ENCODE measurements at places on chromosomes 1 and 21.

GRCh38 chr1:115557715-115558114, 84.1 kb upstream of the VANGL1 start:
- no peak for DNase-seq

DNA sequence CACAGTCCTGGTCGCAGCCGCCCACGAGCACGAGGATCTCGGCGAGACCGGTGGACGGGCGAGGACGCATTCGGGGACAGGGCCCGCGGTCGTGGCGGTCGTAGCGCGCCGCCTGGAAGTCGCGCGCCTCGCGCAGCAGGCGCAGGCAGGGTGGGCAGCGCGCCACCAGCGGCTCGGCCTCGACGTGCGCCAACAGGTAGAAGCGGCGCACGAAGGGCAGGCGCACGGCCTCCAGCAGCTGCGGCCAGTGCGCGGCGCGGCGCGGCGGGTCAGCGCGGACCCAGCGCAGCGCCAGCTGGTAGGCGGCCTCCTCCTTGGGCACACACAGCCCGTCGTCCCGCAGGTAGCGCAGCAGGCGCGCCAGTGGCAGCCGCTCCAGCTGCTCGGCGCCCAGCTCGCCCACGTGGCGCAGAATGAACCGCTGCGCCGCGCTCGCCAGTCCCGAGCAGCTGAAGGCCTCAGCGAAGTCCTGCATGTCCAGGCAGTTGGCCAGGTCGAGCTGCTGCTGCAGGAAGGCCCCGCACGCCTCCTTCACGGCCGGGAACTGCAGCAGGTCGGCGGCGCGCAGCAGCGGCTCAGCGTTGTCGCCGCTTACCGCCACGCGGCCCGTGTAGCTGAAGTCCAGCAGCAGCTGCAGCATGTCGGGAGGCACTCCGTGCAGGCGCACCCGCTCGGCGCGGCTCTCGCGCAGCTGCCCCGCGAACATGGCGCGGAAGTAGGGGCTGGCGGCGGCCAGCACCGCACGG, 573 bp downstream of the KLHL21 start:
- no peak for DNase-seq

DNA sequence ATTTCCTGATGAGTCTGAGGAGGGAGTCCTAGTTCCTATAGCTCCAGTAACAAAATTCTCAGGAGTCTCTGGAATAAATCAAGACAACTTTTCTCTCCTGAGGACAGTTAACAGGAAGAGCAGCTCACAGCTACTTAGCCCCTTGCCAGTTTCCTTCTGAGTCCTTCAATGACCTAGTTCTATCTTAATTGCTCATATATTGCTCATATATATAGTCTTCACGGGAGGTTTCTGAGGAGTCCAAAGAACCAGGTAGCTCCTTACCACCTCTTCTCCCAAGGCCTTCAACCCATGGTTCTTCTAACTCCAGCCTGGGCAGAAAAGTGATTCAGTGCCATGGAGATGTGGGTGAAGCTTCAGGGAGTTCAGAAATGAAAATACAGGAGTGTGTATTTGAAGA, 4.6 kb downstream of the AMIGO1 start:
- no peak for DNase-seq

- DNase-seq: no peak
Measured at GRCh38 chr1:102872526-102872925, 235.8 kb downstream of the COL11A1 start.

DNA sequence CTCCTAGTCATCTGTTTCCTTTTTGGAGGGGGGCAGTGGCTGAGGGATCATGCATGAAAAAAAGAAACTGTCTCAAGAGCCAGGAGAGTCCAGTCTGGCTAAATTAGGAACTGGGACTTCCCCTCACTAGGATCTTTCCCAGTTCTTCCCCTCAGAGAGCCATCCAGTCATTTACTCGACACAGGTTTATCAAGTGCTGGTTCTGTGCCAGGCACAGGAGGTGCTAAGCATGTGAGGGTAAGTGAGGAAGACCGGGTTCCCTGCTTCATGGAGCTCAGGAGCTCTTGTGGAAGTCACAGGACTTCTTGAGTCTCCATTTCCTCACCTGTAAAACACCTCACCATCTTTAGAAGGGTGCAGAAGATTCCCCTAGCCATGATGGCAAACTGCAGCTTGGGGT, 8.6 kb upstream of the NUAK2 start:
- DNase-seq: no peak

DNA sequence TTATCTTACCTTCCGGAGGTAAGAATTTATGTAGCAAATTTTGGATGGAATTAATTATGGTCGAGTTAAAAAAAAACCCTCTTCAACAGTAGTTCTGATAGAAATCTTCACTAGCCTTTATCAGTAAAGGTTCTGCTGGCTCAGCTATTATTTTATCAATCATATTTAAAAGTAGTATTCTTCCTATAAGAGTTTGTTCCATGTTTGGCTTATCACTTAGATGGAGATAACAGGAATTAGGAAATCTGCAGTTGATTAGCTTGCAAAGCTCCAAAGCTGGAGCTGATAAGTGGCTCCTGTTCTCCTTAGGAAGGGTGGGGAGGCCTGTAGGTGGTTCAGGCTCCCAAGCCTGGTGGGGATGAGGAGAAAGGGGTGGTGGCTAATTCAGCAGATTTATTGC, 31.5 kb upstream of the DUSP10 start:
- DNase-seq: no peak

GRCh38 chr1:150150133-150151021, 661 bp downstream of the PLEKHO1 start:
- no peak for DNase-seq

DNA sequence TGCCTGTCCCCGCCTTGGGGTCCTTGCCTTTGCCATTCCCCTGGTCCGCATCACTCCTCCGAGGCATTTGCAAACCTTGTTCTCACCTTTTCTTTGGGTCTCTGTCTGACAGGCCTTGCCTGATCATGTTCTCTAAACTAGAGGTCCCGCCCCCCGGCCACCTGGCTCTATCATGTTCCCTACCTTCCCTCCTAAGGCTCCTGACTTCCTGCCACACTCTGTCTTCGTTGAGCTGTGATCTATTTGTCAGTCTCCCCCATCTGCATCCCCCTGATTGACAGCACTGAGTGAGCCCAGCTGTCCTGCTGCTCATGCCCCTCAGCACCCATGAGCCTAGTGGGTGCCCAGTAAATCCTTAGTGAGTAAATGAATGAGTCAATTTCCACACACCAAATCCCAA, 22.8 kb downstream of the ERG start:
- DNase-seq: no peak

GRCh38 chr1:245645406-245645805, 490.6 kb downstream of the KIF26B start:
- no peak for DNase-seq

GRCh38 chr1:23427550-23427949, 3.0 kb upstream of the TCEA3 start:
- no peak for DNase-seq

DNA sequence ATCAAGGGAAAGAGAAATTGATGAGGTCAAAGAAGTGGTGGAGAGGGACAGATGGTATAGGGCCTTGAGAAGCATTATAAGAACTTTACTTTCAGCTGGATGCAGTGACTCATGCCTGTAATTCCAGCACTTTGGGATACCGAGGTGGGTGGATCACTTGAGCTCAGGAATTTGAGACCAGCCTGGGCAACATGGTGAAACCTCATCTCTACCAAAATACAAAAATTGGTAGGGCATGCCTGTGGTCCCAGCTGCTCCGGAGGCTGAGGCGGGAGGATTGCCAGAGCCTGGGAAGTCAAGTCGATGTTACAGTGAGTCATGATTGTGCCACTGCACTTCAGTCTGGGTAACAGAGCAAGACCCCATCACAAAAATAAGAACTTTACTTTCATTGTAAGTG, 5.7 kb downstream of the TMEM50A start:
- DNase-seq: no peak

- no peak for DNase-seq
Measured at GRCh38 chr1:155226910-155227260, 18.4 kb downstream of the MTX1 start.

DNA sequence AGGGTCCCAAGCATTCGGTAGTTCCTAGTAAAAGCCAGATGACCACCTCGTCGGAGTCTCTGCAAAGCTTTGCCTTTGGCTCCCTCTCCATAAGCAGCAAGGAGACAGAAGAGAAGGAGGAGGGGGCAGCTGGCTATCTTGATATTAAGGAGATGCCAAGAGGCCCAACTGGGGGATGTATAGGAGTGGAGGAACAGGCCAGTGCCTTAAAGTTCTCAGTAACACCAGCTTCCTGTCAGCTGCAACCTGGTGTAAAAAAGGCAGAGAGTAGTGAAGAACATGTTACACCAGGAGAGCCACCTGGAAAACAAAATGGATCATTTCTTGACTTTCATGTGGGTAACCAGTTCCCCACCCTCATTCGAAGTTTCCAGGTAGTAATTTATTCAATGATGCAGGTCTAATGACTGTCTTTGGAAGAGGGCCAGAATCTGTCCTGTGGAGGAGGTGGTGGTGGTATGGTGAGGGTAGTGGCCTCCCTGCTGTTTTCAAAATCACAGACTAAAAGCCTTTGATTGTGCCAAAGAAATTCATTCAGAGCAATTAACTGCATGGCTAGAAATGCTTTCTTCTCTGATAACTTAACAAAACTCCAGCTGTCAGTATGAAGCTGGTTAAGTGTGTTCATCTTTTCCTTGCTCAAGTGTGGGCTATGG, 27.3 kb downstream of the TMEM200B start:
- DNase-seq: no peak

DNA sequence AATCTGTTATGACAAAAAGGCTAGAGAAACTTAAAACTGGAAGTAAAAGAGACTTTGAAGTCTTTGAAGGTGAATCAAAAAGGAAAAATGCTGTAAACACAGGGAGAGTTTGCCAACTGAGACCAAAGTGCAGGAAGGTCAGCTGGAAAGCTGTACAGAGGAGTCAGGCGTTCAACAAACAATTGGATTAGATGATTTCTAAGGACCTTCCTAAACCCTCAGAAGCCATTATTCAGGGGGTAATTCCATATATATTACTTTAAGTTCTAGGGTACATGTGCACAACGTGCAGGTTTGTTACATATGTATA, 156.8 kb downstream of the ZBTB18 start:
- DNase-seq: no peak

GRCh38 chr1:20347699-20348098, 57.0 kb downstream of the VWA5B1 start:
- DNase-seq: no peak

DNA sequence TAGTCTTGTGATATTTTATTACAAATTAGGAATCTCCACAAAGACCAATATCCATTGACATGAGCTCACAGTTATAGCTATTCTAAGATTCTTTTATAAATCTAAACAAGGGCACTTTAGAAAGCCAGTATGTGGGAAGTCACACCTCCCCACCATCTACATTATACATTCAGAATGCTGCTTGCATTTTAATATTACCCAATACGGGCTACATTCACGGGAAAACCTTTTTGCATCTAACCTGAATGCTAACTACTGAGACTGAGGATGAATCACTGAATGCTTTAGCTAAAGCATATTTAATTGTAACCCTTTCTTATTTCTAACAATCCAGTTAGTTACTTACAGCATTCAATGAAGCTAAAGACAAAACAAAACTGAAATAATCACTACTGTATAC, 53.1 kb downstream of the PCSK9 start:
- DNase-seq: no peak

DNA sequence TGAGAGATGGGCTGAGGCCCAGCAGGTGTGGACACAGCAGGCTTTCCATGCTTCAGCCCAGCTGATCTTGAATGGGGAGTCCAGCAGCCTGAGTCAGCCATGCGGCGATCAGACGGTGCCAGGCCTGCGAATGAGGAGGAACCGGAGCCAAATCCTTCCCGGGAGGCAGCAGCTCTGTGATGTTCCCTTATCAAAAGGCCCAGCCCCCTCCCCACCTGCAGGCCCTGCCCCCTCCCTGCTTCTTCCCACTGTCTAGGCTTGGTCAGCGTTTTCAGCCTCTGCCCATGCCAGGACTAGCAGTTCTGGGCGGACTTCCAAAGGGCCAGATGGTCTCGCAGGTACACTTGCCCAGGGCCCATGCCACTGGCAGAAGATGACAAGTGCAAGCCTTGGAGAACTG, 253.8 kb downstream of the KAZN start:
- no peak for DNase-seq

- no peak for DNase-seq
Measured at GRCh38 chr21:33886321-33886720, 29.3 kb downstream of the ATP5PO start.

GRCh38 chr1:97660431-97661105, 260.3 kb downstream of the DPYD start:
- no peak for DNase-seq

GRCh38 chr21:38478782-38479181, 19.5 kb downstream of the ERG start:
- no peak for DNase-seq

DNA sequence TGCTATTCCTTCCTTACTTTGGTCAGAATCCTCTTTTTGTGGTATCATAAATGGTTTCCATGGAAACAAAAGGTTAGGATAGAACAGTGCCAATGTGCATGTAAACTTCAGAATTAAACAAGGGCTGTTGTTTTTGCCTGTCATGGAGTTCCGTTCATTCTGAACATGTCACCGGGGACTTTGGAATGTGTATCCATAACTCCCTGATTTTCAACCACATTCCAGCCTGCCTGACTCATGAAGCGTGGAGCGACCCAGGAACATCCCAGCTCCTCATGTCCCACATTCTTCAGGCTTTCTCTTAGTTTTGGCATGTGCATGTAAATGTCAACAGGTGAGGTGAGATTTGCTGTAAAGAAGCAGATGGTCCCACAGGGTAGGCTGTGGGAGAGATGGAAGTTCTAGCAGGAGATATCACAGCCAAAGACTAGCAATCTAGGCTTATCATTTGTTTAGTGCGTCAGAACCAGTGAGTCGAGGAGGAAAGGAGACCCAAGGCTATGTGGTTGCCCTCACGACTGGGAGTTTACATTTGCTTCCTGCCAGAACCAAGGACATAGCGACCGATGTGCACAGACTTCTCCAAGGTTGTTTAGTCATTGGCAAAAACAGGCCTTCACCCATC, 23.0 kb upstream of the DNAJC11 start:
- no peak for DNase-seq

GRCh38 chr1:109116286-109116685, 2.4 kb downstream of the ELAPOR1 start:
- no peak for DNase-seq

GRCh38 chr1:47223921-47224675, 7.9 kb downstream of the TAL1 start:
- DNase-seq: no peak

- DNase-seq: no peak
Measured at GRCh38 chr1:74703386-74704182, 29.3 kb downstream of the CRYZ start.

- no peak for DNase-seq
Measured at GRCh38 chr21:38140207-38140903, 116.4 kb upstream of the KCNJ15 start.

Measured in stimulated activated CD4-positive, alpha-beta T cell treated with anti-CD3 and anti-CD28 coated beads, Interleukin-1b, Interleukin-23, amount 100 ng/mL, for 1 hour (primary cell).